Heart right ventricle (tissue), 16 donors: ENCODE measurements at places on chromosomes 6 and 20. TPM values are rescaled to one million over a fixed set of nuclear protein-coding genes. Genes with fewer than 3 reads are reported as not detected.

Gene SLC17A1
- total RNA-seq = not detected

- no peak for DNase-seq
- no peaks in the 10 kb centered on the region for H3K27me3 ChIP-seq
- no peak overlapping the region for H3K4me3 ChIP-seq
- no peak overlapping the region for H3K27ac ChIP-seq
- H3K4me1 ChIP-seq = peaks cover 5% of the 10 kb centered on the region
Observed at GRCh38 chr6:16480763-16481560, 242.6 kb downstream of the GMPR start.

DNA sequence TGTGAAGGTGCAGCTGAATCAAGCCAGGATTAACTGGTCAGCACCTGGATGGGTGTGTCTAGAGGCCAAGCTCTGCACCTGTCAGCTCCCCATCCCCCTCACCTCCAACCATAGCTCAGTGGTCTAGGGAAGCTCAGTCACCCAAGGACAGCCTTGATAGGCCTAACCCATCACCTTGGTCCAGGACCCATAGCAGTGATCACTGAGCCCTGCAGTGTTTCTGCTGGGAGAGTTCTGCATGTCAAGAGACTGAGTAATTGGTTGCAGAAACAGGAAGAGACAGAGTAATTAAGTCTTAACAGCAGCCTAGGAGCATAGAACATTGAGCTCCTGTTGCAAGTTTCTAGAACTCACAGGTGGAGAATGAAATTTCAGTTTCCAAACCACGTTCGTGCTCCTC lies 18.7 kb upstream of the RALGAPB start:
- H3K36me3 ChIP-seq = peaks cover 21% of the 10 kb centered on the region
- peaks cover 18% of the 10 kb centered on the region for H3K4me1 ChIP-seq
- H3K27ac ChIP-seq = peak overlapping the region; percentile 64
- no peak overlapping the region for H3K4me3 ChIP-seq

Gene ACTL10
- not detected for total RNA-seq

DNA sequence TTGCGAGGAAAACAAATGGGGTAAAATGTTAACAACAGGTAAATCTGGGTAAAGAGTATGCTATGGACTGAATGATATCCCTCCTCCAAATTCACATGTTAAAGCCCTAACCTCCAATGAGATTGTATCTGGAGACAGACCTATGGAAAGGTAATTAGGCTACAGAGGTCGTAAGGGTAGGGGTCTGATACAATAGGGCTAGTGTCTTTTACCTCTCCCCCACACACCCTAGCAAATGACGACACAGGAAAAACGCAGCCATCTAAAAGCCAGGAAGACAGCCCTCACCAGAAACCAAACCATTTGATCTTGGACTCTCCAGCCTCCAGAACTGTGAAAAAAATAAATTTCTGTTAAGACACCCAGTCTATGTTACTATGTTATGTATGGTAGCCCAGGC lies 20.6 kb upstream of the FBXO9 start:
- no peak overlapping the region for H3K4me3 ChIP-seq
- no peak overlapping the region for H3K27ac ChIP-seq
- no peaks in the 10 kb centered on the region for H3K27me3 ChIP-seq
- peaks cover 18% of the 10 kb centered on the region for H3K36me3 ChIP-seq
- DNase-seq = no peak
- H3K4me1 ChIP-seq = peaks cover 62% of the 10 kb centered on the region

DNA sequence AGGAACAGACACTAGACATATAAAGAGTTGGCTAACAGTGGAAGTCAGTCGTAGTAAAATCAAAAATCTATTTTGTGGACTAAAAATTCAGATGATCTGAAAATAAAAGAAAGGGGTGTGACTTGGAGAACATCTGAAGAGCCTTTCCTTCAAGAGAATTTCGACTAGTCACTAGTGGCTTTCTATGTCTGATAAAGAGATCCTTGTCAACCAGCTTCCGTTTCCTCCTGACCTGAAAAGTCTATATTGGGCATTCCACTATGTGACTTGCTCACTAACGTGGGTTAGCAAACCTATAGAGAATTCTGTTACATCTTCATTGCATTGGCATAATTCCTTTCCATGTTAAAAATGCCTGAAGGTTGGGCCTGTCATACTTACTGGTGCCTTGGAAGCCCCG lies 25.9 kb downstream of the TRAF3IP2 start:
- H3K36me3 ChIP-seq = no peaks in the 10 kb centered on the region
- H3K27ac ChIP-seq = peak overlapping the region; percentile 71
- H3K4me1 ChIP-seq = peaks cover 50% of the 10 kb centered on the region

- H3K4me3 ChIP-seq = no peak overlapping the region
- no peaks in the 10 kb centered on the region for H3K27me3 ChIP-seq
- no peak for DNase-seq
- H3K36me3 ChIP-seq = no peaks in the 10 kb centered on the region
- H3K27ac ChIP-seq = no peak overlapping the region
Observed at GRCh38 chr20:60254901-60255411, 296.7 kb downstream of the CDH26 start.

- peaks cover 64% of the 10 kb centered on the region for H3K27me3 ChIP-seq
- H3K4me1 ChIP-seq = peaks cover 12% of the 10 kb centered on the region
- H3K27ac ChIP-seq = no peak overlapping the region
- DNase-seq = no peak
- no peaks in the 10 kb centered on the region for H3K36me3 ChIP-seq
Observed at GRCh38 chr20:49320460-49320859, 42.6 kb upstream of the ZNFX1 start.

DNA sequence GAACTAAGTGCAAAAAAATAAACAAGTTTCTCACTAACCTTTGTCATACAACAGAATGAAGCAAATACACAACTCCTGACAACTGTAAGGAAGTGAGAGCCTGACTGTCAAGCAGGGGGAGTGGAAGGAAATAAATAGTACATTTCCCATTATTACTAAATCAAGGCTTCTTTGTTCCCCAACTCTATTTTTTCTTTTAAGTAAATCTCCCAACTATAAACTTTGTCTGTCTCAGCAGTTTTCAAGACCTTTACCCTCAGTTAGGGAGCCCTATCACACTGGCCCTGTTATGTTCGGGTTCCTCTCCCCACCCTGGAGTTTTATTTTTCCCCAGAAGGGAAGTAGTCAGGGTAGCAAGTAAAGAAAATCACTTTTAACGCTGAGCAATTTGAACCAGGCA lies 24.1 kb upstream of the IPCEF1 start:
- no peak overlapping the region for H3K27ac ChIP-seq
- DNase-seq = no peak
- no peak overlapping the region for H3K4me3 ChIP-seq
- H3K27me3 ChIP-seq = no peaks in the 10 kb centered on the region

GRCh38 chr6:156045401-156046267 lies 590.0 kb upstream of the NOX3 start:
- no peak overlapping the region for H3K4me3 ChIP-seq
- H3K4me1 ChIP-seq = peaks cover 23% of the 10 kb centered on the region
- H3K36me3 ChIP-seq = no peaks in the 10 kb centered on the region
- no peaks in the 10 kb centered on the region for H3K27me3 ChIP-seq
- no peak for DNase-seq
- H3K27ac ChIP-seq = peak overlapping the region; percentile 32

Gene BEND3
- 1.4 TPM for total RNA-seq

GRCh38 chr6:125375821-125376220 lies 74.1 kb upstream of the HDDC2 start:
- no peak for DNase-seq
- no peak overlapping the region for H3K27ac ChIP-seq
- H3K36me3 ChIP-seq = no peaks in the 10 kb centered on the region
- no peaks in the 10 kb centered on the region for H3K4me1 ChIP-seq
- no peak overlapping the region for H3K4me3 ChIP-seq

DNA sequence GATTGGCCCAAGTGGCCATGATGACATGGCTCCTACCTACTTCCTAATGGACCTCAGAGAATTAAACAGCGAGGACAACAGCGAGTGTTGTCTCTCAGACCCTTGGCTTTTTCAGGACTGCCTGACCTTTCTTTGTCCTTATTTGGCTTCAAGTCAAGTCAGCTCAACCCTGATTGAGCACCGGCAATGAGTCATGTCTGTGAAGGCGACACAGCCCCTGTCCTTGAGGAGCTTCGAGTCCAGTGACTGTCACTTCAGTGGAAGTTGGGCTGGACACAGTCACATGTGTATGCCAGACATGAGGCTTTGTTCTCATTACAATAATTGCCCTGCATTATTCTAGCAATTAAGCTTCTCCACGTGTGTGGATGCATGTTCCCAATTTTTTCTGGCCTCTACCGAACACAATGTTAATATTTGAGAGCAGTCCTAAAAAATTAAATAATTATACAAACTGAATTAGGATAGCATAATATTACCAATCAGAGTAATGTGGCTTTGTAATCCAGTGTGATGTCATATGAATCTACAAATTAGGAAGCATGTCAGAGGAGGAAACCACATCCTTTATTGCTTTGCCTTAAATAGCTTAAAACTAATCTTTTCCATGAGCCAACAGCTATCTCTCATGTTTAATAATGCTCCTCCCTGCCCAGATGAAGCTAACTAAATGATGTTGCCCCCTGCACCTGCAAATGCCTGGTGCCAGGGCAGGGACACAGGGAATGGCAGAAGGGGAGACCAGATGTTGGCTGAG lies 178.6 kb downstream of the CDH26 start:
- H3K27me3 ChIP-seq = no peaks in the 10 kb centered on the region
- H3K36me3 ChIP-seq = no peaks in the 10 kb centered on the region

GRCh38 chr20:43459022-43459942 lies 1.6 kb downstream of the SRSF6 start:
- H3K4me1 ChIP-seq = peaks cover 15% of the 10 kb centered on the region
- no peaks in the 10 kb centered on the region for H3K27me3 ChIP-seq
- H3K27ac ChIP-seq = peak overlapping the region; percentile 100

Gene C20orf204
- 0.25 TPM for total RNA-seq

GRCh38 chr6:139686308-139686707 lies 311.9 kb upstream of the CITED2 start:
- H3K4me3 ChIP-seq = no peak overlapping the region
- DNase-seq = no peak
- no peaks in the 10 kb centered on the region for H3K36me3 ChIP-seq
- H3K4me1 ChIP-seq = no peaks in the 10 kb centered on the region
- H3K27ac ChIP-seq = no peak overlapping the region

GRCh38 chr6:91782802-91783201 lies 1195.9 kb upstream of the MAP3K7 start:
- no peak overlapping the region for H3K27ac ChIP-seq
- H3K4me3 ChIP-seq = no peak overlapping the region
- no peaks in the 10 kb centered on the region for H3K4me1 ChIP-seq
- peak; percentile 4 for DNase-seq
- H3K36me3 ChIP-seq = no peaks in the 10 kb centered on the region
- no peaks in the 10 kb centered on the region for H3K27me3 ChIP-seq

Gene PREX1
- 8.6 TPM for total RNA-seq

DNA sequence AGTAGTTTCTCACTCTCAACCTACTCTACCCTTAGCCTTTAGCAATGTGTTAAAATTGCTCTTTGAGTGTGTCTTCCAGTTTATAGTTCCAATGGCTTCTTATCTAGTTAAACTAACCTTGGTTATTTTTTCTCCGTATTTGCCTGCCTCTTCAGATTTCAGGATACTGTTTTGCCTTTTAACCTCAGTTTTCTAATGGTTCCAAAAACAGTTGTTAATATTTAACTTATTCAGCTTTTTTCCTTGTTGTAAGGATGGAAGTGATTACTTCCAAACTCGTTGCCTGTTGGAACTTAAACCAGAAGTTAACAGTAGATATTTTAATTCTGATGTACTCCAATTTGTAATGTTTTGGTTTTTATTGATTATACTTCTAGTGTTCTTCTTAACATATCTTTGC lies 1574.9 kb downstream of the HACE1 start:
- H3K4me1 ChIP-seq = no peaks in the 10 kb centered on the region
- no peaks in the 10 kb centered on the region for H3K36me3 ChIP-seq
- no peak overlapping the region for H3K27ac ChIP-seq
- no peak overlapping the region for H3K4me3 ChIP-seq
- no peak for DNase-seq

Gene DEFB124
- 3.1 TPM for total RNA-seq

Gene TAAR2
- total RNA-seq = not detected
